ENCODE measurements at places on chromosomes 16 and 17. TPM values are rescaled to one million over a fixed set of nuclear protein-coding genes. Genes with fewer than 3 reads are reported as not detected.

XYLT2 gene
- 35.3 TPM for total RNA-seq

VPS35 gene
- 99.7 TPM for total RNA-seq

SHCBP1 gene
- total RNA-seq = 7.0 TPM

E2F4 gene
- total RNA-seq = 79.5 TPM

TEFM gene
- total RNA-seq = 18.2 TPM

GNAO1 gene
- total RNA-seq = 2.2 TPM

DPEP1 gene
- 0.47 TPM for total RNA-seq

PTX4 gene
- not detected for total RNA-seq

OR1A1 gene
- total RNA-seq = not detected

CBX8 gene
- 18.6 TPM for total RNA-seq

CCL8 gene
- total RNA-seq = not detected

TMEM11 gene
- 20.6 TPM for total RNA-seq

SDK2 gene
- 31.8 TPM for total RNA-seq

HS3ST6 gene
- total RNA-seq = 0.36 TPM

CDRT15 gene
- not detected for total RNA-seq

KRTAP9-8 gene
- not detected for total RNA-seq

C16orf89 gene
- total RNA-seq = 0.55 TPM

ZNF423 gene
- 19.8 TPM for total RNA-seq

SLC13A5 gene
- total RNA-seq = 0.47 TPM

NTN3 gene
- total RNA-seq = 17.5 TPM

G6PC1 gene
- not detected for total RNA-seq

APOH gene
- not detected for total RNA-seq

SHBG gene
- total RNA-seq = 0.60 TPM

C17orf113 gene
- 4.4 TPM for total RNA-seq

HOXB4 gene
- total RNA-seq = 34.4 TPM
